ENCODE measurements at places on chromosomes 11 and 22. TPM values are rescaled to one million over a fixed set of nuclear protein-coding genes. Genes with fewer than 3 reads are reported as not detected.

- DNase-seq, result no peak
These were observed 461.6 kb downstream of the BUD13 start for GRCh38 chr11:116311206-116311605.

DNA sequence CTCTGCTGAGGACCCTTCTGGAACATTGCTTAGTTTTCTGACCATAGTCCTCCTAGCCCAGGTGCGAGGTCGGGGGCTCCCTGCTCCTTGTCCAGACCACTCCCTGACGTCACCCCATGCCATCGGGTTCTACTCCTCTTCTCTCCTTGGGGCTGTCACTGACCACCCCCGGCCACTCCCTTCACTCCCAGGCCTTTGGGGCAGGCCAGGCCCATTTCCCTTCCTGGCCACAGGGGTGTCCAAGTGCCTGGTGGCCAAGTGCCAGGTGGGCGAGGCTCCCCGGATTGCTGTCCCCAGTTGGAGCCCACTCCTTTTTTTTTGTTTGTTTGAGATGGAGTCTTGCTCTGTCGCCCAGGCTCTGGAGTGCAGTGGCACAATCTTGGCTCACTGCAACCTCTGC lies 19.5 kb downstream of the MRGPRD start:
- DNase-seq, result no peak

DNA sequence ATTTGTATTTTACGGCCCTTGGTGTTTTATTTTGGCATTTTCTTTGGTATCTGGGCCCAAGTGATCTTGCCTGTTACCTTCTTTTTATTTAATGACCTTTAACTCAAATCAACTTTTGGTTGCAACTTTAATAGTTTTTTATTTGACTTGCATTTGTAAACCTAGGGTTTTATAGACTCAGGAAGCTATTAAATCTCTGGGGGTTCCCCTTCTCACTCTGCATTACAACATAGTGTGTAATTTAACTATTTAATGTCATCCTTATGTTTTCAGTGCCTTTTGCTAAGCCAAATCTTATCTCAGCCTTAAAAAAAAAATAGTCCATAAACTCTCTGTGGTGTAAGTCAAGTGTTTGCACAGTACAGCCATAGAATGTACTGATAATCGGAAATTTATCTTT lies 3.4 kb downstream of the FJX1 start:
- DNase-seq, result no peak

GRCh38 chr22:46764140-46764680 lies 1.8 kb downstream of the TBC1D22A start:
- no peak for DNase-seq

DNA sequence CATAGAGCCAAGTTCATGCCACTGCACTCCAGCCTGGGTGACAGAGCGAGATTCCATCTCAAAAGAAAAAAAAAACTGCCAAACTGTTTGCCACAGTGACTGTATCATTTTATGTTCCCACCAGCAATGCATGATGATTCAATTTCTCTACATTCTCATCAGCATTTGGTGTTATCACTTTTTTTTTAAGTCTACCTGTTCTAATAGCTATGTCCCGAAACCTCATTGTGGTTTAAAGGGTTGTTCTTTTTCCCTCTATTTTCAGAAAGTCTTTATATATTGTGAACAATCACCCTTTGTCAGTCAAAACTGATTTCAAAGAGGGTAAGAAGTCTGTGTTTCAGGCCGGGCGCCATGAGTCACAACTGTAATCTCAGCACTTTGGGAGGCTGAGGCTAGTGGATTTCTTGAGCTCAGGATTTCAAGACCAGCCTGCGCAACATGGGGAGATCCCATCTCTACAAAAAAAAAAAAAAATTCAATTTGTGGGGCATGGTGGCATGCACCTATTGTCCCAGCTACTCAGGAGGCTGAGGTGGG lies 14.8 kb upstream of the FAM168A start:
- DNase-seq, result no peak

DNA sequence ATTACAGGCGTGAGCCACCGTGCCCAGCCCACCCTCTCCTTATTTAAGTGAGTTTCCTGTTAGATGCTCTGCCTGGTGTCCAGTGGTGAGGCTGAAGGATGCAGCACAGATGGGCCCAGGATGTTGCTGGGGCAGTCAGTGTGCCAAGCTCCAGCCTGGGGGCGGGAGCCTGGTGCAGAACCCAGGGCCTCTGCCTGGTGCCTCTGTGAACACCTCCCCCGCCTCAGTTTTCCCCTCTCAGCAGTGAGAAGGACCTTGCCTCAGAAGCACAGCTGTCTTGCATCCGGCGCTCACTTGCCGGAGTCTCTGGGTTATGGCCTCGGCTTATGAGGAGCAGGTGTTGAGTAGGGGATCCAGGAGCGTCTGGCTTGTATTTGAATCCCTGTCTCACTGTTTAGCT lies 116.2 kb downstream of the KIAA1671 start:
- no peak for DNase-seq

GRCh38 chr11:104011044-104011443 lies 25.4 kb upstream of the DDI1 start:
- no peak for DNase-seq

DNA sequence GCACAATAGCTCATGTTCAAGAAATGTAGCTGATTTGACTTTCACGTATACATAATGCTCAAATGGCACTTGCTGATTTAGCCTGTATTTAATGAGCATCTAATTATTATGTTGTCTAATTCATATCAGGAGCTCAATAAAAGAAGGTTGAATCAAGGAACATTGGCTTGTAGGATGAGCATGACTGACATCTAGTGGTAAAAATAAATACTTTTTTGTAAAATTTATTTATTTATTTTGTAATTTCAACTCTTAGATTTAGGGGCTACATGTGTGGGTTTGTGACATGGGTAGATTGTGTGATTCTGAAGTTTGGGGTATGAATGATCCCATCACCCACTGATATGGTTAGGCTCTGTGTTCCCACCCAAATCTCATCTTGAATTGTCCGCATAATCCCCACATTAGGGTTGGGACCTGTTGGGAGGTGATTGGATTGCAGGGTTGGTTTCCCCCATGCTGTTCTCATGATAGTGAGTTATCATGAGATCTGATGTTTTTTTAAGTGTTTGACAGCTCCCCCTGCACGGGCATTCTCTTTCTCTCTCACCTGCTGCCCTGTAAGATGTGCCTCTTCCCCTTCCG lies 1.7 kb upstream of the OR52E5 start:
- DNase-seq, result peak; percentile 36

- DNase-seq, result no peak
These were observed 8.7 kb downstream of the TSKU start for GRCh38 chr11:76791861-76792260.

GRCh38 chr11:68997995-68998348 lies 15.1 kb downstream of the MRGPRF start:
- DNase-seq, result no peak

- no peak for DNase-seq
These were observed 8.4 kb upstream of the IRAG1 start for GRCh38 chr11:10701982-10702381.

GRCh38 chr11:111308140-111308539 lies 9.8 kb downstream of the POU2AF3 start:
- no peak for DNase-seq

- DNase-seq, result no peak
These were observed 4.8 kb upstream of the NOX4 start for GRCh38 chr11:89495951-89496350.

DNA sequence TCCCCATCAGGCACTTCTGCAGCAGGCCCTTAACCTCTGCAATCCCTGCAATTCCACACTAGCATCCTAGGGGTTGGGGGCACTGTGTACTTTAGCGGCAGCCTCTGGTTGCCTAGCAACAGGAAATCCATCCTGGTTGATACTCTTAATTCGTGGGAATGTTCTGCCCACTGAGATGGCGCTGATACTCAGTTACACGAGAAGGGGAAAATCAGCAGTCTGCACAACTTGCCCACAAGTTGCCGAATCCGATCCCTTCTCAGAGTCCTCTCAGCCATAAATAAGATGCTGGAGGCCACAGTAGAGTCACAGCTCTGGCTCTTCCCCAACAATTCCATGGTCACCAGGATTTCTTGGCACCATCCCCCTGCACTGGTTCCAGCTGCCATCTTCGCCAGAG lies 57.6 kb upstream of the CRYBB3 start:
- peak; percentile 78 for DNase-seq

GRCh38 chr11:128905345-128906184 lies 14.4 kb downstream of the KCNJ5 start:
- DNase-seq, result peak; percentile 84

GRCh38 chr11:79675081-79675480 lies 234.3 kb upstream of the TENM4 start:
- no peak for DNase-seq

DNA sequence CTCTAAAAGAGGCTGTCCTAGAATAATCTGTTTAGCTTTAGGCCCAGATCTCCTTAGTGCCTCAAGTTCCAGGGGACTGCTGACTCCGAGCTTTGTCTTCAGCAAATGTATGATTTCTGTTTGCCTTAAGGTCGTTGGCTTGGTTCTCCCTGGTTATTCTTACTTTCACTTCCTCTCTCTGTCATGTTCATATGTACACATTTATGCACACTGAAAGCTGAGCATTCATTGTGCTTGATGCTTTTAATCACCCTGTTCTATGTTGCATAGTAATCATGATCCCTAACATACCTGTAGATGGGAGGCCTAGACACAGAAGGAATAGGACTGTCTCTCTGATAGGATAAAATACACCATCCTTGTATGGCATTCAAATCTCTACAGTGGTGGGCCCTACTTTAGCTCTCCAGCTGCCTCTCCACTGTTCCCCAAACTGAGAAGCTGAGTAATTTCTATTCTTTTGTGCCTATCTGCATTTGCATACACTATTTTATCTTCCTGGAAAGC lies 7.2 kb downstream of the PPFIBP2 start:
- DNase-seq, result no peak

GRCh38 chr22:42080287-42080686 lies 787 bp downstream of the SMDT1 start:
- DNase-seq, result peak; percentile 53

- DNase-seq, result no peak
These were observed 53.4 kb downstream of the GRAMD1B start for GRCh38 chr11:123483466-123483865.

DNA sequence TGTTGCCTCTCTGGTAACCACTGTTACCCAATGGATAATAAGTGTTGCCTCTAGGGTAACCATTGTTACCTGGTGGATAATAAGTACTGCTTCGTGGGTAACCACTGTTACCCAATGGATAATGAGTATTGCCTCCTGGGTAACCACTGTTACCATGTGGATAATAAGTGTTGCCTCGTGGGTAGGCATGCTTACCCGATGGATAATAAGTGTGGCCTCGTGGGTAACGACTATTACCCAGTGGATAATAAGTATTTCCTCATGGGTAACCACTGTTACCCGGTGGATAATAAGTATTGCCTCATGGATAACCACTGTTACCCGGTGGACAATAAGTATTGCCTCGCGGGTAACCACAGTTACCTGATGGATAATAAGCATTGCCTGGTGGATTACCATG lies 13.8 kb upstream of the NXPE4 start:
- DNase-seq, result no peak

GRCh38 chr22:43689356-43689755 lies 122.7 kb downstream of the EFCAB6 start:
- DNase-seq, result no peak

Gene OR5A1
- 0.03 TPM for total RNA-seq

Gene CRACR2B
- total RNA-seq, result 64.1 TPM

Gene PRR33
- total RNA-seq, result not detected

Gene TLCD5
- total RNA-seq, result 8.5 TPM

Gene INS
- not detected for total RNA-seq

Gene CECR2
- total RNA-seq, result 106 TPM

Gene OR10A2
- total RNA-seq, result not detected

Gene LSP1
- not detected for total RNA-seq

Gene CRYAB
- 6.1 TPM for total RNA-seq

Gene SMCO4
- total RNA-seq, result 21.9 TPM

Gene FXYD6
- 30.7 TPM for total RNA-seq
